ENCODE measurements at places on chromosomes 1 and 21. TPM values are rescaled to one million over a fixed set of nuclear protein-coding genes. Genes with fewer than 3 reads are reported as not detected.

The LRRC71 gene
- polyA plus RNA-seq, result not detected

The MPZ gene
- 2.9 TPM for polyA plus RNA-seq

The CHD5 gene
- 0.26 TPM for polyA plus RNA-seq

The ALPL gene
- 1.3 TPM for polyA plus RNA-seq

The RUNX3 gene
- not detected for polyA plus RNA-seq

The COL9A2 gene
- 0.63 TPM for polyA plus RNA-seq
